ENCODE measurements at places on chromosomes 2 and 18. TPM values are rescaled to one million over a fixed set of nuclear protein-coding genes. Genes with fewer than 3 reads are reported as not detected.

DNA sequence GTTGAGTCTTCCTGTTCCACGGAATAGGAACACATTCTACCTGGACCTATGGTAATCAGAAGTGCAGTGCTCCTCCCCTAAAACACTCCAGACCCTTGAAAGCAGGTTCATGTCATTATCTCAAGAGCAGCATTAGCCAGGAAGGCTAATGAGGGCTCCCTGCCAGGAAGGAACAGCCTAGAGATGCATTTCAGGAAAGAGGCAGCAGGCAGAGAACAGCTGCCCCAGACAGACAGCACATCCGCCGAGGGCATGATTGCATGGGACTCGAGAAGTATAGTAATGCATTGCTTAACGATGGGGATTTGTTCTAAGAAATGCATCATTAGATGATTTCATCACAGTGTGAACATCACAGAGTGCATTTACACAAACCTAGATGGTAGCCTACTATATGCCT is 171.5 kb downstream of the ALK start:
- no peak for DNase-seq

Gene RAB17
- 0.16 TPM for total RNA-seq

Gene STPG4
- total RNA-seq, result not detected

Gene FN1
- 2,872 TPM for total RNA-seq

Gene DAW1
- total RNA-seq, result 0.12 TPM

- no peak for DNase-seq
Observed at GRCh38 chr2:149586063-149586462, 1.5 kb downstream of the MMADHC start.

Gene ACKR3
- 0.09 TPM for total RNA-seq

DNA sequence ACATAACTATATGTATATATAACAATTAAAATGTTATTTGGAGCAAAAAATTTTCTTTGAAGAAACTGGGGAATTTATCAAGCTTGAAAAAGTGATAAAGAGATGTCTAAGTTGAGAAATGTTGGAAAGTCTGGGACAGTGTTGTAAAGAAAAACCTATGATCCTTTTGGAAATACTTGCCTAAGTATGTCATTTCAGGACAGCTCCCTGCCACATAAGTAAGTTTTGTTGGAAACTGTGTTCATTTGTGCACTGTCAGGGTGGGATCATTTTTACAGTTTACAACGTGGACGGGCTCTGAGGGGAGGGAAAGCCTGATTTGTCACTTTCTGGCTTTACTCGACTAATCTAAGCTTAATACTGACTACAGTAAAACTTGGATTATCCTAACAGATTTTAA is 10.4 kb upstream of the COL3A1 start:
- DNase-seq, result no peak

DNA sequence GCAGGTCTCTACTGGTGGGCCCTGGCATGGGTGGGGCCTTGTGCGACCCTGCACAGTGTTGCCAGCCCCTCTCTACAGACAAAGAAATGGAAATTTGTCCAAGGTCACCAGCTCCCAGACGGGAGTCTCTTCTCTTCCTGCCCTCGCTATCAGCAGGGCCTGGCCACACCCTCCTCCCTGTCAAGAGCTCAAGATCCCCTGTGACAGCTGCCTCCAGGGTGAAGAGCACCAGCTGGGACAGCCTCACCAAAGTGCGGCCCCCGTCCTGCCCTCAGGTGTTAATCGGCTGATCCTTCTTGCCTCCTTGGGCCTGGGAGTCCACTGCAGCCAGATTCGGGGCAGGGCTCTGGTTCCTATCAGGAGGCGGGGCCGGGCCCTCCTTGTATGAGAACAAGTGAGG is 259.1 kb downstream of the TWIST2 start:
- DNase-seq, result no peak

DNA sequence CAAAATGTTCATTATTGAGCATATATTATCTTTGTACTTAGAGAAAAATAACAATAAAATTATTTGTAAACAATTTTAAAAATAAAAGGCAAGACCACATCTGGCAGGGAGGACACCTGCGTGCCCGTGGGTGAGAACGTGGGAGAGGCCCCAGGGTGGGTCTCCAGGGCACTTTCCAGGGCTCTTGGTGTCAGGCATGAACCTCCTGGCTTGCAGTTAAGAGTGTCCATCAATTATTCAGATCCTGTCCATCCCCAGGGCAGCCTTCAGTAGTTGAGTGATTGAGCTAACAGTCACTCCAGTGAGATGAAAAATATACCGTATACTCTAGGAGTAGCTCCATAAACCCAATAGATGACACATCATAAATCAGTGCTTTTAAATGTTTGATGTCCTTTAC is 49.7 kb downstream of the TPO start:
- no peak for DNase-seq

DNA sequence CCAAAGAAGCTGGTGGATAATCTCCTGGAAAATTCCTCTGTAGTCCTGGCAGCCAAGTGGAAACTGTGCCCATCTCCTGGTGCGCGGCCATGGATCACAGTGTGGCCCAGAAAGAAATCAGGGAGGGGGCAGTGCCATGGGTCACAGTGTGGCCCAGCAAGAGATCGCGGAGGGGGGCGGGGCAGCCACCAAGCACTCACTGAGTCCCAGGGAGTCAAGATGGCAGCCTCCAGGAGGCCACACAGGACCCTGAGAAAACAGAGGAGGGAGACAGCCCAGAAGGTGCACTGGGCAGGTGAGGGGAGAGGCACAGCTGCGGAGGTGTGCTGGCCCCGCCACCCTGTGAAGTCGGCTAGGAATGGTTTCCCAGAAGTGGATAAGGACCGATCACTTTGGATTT is 8.1 kb upstream of the ATP6V1B1 start:
- no peak for DNase-seq

DNA sequence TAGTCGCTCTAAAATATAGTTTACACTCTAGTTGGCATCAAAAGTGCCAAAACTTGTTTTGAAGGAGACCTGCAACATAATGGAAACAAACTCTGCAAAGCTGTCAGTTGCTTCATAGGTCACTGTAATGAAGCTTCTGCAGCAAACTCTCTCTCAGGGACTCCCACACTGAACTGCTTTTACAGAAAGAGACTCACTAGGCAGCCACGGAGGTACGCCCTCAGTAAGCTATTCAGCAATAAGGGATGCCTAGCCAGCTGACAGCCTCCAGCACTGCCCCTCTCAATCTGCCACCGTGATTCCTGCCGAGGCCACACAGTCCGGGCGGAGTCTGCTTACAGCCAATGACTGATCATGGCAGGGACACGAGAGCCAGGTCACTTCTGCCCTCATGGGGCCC is 51.1 kb downstream of the COLEC12 start:
- no peak for DNase-seq

Gene GYPC
- 20.4 TPM for total RNA-seq

- no peak for DNase-seq
Observed at GRCh38 chr18:9712611-9713010, 4.5 kb downstream of the RAB31 start.

DNA sequence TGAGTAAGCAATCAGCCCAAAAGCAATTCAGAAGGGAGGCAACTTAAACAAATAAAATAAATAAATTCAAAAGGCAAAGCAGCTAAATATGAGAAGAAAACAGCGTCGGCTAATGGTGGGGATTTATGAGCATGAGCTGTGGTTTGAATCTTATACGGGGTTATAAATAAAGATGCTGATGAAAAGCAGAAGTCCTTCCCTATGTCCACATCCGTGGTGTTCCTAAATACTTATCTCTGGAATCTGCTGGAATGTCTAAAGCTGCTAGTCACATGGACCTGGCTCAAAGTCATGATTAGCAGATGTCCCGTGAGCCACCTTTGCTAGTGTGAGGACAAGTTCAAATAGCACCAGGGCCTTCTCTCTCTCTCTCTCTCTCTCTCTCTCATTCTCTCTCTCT is 33.8 kb downstream of the SMIM21 start:
- no peak for DNase-seq

- no peak for DNase-seq
Observed at GRCh38 chr2:212752730-212753351, 214.2 kb upstream of the ERBB4 start.

Gene POTEC
- total RNA-seq, result not detected

DNA sequence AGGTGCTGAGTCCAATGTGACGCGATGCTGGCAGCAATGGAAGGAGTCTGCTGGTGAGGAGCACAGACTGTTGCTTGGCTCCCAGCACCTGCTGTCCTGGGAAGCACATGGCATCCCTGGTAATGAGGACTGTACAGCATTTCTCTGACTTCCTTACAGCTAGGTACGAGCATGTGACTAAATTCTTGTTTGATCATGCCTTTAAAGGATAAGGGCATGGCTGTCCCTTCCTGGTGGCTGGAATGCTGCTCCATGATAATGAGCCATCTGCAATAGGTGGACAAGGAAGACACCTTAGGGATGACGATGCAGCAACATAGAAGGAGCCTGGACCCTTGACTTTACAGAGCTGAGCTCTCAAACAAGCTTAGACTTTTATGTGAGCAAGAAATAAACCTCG is 278.0 kb upstream of the SPRED2 start:
- DNase-seq, result no peak

DNA sequence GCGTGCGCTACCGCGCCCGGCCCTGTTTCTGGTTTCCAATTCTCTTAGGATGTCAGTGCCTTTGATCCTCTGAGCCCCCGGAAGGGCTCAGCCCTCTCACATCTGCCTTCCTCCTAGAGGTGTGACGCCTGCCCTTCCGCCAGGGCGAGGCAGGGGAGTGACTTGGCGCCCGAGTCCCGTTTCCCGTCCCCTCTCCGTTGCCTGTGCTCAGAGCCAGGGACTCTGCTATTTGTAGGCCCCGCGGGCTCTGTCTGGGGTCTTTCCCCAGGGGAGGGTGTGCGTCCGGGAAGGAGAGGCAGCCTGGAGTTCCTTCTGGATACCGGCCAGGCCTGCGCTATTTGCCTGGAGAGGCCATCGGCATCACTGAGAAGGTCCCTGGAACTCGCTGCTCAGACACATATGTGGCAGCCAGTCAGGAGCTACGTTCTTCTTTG is 103.7 kb upstream of the TAF1B start:
- no peak for DNase-seq

All from HFFc6 (cell line).